ENCODE measurements at places on chromosomes 5 and 9.

DNA sequence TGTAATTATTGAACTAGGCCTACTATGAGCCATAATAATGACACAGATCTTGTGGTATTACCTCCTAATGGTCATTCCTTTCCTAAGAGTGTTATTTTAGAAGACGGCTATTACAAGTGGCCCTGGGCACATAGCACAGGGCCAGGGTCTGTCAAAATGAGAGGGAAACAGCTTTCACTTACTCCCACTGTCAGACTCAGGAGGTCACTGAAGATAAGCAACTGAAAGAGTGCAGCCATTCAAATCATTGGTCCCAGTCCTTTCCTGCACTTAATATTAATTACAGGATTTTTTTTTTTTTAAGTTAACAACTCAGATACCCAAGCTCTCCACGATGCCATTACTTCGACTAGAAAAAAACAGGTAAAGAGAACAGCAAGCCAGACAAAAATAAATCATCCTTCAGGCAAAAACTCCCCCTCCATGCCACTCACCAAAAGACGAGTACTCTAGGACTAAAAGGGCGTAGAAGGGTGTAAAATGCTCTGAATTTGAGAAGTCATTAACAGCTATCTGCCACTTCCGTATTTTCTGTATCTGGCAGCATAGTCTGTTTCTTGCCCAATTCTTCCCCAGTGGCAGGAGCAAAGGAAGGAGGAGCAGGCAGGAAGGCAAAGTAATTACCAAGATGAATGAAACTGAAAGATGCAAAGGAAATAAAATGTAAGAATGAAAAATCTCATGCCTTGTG is 87.4 kb downstream of the ZNF608 start:
- no peak for DNase-seq

DNA sequence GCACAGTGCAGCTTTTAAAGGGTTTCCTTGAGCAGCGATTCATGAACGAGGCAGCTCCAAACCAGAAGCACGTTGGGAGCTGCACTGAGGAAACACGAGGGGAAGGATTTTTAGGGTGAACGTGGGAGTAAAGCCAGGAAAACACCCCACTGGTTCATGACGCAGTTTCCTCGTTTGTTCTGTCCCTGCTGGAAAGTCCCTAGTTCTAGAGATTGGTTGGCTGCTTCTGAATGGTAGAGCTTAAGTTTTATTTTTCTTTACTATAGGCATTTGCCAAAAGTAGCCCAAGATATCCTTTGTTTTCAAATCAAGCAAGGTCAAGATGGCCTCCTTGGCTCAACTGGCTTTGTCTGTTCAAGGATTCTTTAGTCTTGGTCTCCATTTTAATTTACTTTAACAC is 116.5 kb upstream of the CACNA1B start:
- DNase-seq, result no peak

GRCh38 chr5:142364251-142365145 is 39.7 kb upstream of the SPRY4 start:
- DNase-seq, result no peak

DNA sequence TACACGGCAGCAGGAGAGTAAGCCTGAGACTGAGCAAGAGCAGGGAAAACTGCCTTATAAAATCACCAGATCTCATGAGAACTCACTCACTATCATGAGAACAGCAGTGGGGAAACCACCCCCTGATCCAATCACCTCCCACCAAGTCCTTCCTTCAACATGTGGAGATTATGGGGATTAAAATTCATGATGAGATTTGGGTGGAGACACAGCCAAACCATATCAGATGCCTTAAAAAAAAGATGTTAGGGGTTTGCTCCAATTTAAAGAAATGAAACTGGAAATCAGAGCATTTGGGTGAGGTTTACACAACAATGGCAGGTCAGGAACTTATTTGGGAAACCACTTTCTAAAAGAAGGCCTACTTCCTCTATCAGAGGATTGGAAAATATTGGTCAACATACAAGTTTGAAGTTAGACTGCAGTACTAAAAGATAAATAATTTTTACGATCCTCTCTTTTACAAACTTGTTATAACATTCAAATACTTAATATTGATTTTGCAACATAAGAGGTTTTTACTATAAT is 105.1 kb downstream of the FBN2 start:
- no peak for DNase-seq

- DNase-seq, result peak; percentile 92
These were observed at the start of gene LYSMD3 for GRCh38 chr5:90529194-90529938. TSS of gene LYSMD3 (minus strand) at chr5:90529584. CDS start at chr5:90525289, 4,295 bp downstream.

GRCh38 chr9:86707932-86708510 is 239.3 kb downstream of the GAS1 start:
- no peak for DNase-seq

- no peak for DNase-seq
These were observed 222.8 kb downstream of the NR2F1-AS1 start for GRCh38 chr5:93358176-93358575.

- no peak for DNase-seq
These were observed 45.6 kb downstream of the VCAN start for GRCh38 chr5:83517072-83517687.

DNA sequence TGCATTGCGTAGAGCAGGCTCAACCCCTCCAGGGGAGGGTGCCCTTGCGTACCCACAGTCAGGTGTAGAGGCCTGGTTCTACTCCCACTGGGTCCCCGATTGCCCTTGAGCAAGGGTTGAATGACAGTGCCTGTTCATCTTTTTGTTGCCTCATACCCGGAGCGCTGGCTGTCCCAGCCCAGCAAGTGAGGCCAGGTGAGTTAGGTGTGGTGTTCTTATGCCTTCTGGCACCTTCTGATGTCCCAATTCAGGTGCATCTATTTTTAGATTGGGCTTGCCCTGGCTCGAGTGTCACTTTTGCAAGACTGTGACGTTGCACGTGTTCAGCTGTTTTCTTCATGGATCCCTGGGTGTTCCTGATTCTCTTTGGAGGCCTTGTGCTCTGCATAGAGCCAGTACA is 257.8 kb downstream of the GOLPH3 start:
- no peak for DNase-seq

DNA sequence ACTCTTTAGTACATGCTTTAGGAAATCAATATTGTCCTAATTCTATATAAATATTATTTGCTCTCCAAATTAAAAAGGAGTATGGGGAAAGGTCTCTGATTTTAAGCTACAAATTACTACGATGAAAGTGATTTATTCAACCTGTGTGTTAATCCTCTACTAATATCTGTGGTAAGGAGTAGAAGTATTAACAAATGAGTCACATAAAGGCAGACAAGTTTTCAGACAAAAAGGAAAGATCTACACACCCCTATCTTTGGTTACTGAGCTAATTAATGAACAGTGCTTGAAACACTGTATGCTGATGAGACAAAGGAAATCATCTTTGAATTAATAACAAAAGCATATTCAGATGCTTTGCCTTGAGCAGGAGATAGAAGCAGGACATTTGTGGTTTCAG is 15.9 kb downstream of the LOX start:
- DNase-seq, result no peak

GRCh38 chr9:112754578-112754977 is 4.0 kb downstream of the SNX30 start:
- no peak for DNase-seq

DNA sequence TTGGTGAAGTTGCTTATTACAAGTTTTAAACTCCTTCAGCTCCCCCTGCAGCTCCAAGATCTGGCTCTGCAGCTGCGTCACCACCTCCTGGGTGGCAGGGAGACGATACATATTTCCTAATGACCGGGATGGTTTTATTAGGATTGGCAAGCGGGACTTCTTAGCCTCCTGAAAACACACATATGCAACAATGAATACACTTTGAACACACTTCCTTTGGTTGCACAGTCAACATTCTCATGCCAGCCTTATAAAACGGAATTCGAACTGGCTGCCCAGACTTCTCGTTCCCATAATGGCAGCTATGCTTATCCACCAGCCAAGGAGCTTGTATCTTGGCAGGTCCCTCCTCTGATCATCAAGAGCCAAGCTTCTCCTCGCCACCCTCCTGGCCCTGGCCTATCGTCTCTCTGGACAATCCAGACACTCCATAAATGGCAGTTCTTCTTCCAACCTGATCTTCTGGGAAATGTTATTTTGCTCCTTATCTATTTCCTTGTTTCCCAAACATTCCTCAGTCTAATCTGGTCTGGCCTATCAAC is 131.9 kb downstream of the CDK5RAP2 start:
- no peak for DNase-seq

DNA sequence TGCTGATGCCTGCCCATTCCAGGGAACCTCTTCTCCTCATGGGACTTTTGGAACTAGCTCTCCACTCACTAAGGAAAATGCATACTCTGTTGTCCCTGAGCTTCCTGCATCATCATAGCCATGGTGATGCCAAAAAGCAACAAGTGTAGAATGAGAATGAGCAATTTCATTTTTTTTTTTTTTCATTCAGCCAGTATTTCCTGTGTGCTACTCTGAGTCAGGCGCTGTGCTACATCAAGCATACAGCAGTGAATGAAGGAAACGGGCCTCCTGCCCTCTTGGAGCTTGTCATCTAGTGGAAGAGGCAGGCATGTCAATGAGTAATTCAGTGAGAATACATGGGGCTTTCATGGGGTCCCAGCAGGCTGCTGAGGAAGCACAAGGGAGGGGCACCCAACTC is 483.1 kb downstream of the BNC2 start:
- DNase-seq, result no peak

- no peak for DNase-seq
These were observed 36.1 kb downstream of the KLF4 start for GRCh38 chr9:107453479-107453878.

DNA sequence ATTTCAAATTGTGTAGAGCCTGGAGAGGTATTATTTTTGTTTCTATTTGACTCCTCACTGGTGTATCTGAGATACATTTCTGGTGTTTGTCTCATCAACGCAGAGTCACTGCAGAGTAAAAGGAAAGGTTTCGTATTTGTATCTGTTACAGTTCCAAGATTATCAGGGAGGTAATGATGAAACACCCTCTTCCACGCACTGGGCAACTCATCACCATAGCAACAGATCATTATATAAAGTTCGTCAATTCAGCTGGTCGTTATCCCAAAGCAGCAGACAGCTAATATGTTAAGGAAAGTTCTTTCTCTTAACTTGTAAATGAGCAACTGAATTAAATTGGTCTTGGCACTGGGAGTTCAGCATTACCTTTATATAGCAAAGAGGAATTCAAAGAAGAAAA is 513.5 kb downstream of the MTRR start:
- no peak for DNase-seq

DNA sequence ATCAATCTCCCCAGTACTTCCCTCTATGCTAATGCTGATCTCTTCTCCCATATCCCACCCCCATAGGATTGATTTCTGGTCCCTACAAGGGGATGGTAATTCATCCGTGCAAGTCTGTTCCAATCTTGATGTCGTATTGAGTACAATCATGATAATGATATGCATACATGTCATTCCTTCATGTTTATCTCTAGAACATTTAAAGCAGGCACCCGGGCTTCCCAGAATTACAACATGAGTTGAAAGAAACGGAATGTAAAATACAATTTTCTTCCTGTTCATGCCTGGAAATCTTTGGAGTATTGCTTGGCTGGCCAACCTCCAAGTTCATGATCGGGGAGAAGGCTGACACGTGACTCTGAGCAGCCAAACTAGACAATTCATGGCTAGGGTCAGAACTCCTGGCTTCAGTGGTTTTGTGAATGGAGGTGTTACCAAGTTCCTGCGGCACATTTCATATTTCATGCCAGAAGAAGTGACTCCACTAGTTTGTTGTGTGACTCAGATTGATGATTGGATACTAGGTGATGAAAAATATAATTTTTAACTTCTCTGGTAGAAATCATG is 66.6 kb downstream of the C9orf152 start:
- no peak for DNase-seq

GRCh38 chr5:6875376-6875775 is 162.1 kb downstream of the TENT4A start:
- DNase-seq, result no peak

DNA sequence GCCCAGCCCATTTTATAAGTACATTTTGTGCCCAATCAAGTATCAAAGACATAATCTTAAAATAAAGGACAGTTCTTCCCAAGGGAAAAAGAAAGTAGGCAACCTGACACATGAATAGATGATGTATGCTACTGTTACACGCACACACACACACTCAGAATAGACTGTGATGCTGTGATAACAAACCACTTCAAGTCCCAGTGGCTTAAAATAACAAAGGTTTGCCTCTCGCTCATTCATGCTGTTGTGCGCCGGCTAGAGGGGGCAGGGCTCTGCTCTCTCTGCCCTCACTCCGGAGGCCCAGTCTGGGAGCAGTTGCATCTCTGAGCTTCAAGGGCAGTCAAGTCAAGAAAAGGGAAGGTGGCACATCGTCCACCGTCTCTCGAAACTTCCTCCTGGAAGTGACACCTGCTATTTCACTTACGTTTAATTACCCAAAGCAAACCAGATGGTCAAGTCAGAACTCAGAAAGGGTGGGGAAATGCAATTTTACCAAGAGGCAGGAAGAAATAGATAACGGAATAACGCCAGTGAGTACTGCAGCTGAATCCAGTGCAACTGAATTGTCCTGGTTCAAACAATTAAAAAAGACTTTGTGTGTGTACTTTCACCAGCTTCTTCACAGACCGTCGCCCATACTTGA is 43.3 kb downstream of the ANKRD33B start:
- no peak for DNase-seq

GRCh38 chr5:12467799-12468198 is 563.6 kb upstream of the CTNND2 start:
- DNase-seq, result no peak

DNA sequence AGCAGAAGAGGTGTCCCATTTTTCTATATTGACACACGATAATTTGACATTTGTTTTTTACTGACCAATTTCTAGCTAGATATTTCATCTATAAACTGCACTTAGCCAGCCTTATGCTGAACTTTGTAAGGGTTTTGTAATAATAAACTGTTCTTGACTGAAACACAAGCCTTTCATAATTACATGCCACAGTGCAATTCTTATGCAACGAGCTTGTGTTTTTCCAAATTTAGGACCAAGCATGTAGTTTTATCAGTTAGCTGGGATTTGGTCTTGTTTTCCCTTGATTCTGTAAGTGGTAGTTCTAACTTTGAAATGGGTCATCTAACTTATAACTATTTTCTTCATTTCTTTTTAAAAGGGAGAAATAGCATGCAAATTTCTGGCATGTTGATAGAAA is 1.3 kb upstream of the LURAP1L start:
- DNase-seq, result no peak

- no peak for DNase-seq
These were observed 82.7 kb downstream of the HSD17B3 start for GRCh38 chr9:96219026-96219899.

Data from left renal cortex interstitium (tissue), 4 donors.